H1 (cell line): ENCODE measurements at places on chromosomes 4 and X.

GRCh38 chr4:106502106-106502699, 133.6 kb upstream of the GIMD1 start:
- peak; percentile 44 for DNase-seq

- no peak for DNase-seq
Observed at GRCh38 chr4:172125443-172125842, 312.2 kb downstream of the GALNTL6 start.

DNA sequence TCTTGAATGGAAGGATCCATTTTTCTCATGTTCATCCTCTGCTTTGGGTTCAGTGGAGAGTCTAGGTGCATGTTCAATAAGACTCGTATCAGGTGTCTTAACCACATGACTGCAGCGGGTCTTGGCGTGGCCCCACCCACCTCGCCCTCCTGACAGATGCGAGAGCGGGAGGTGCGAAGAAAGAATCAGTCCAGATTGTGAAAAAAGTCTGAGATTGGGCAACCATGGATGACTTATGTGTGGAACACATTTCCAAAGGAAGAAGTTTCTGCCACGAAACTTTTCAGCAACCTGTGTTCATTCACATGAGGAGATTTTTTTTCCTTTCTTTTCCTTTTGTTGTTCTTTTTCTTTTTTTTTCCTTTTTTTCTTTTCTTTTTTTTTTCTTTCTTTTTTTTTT, 66.8 kb downstream of the NSD2 start:
- DNase-seq = no peak

DNA sequence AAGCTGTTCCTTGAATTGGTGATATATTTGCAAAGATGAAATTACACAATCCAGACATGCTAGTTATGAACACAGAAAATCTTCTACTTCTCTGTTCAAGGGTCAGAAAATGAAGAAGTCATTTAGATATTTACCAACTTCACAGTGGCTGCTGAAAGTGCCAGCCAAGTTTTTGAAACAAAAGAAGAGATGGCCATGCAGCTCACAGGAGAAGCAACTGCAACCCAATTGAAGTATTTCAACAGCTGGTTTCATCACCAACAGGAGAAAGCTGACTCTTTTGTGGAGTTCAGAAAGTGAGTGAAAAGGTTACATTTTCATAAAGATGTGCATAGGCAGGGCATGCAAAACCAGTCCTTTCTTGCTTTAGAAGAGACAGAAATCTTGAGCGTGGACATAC, 70.1 kb upstream of the LSM6 start:
- no peak for DNase-seq

- no peak for DNase-seq
Observed at GRCh38 chr4:99915449-99915848, 21.2 kb upstream of the LAMTOR3 start.
